ENCODE measurements at places on chromosomes 12 and 14.

DNA sequence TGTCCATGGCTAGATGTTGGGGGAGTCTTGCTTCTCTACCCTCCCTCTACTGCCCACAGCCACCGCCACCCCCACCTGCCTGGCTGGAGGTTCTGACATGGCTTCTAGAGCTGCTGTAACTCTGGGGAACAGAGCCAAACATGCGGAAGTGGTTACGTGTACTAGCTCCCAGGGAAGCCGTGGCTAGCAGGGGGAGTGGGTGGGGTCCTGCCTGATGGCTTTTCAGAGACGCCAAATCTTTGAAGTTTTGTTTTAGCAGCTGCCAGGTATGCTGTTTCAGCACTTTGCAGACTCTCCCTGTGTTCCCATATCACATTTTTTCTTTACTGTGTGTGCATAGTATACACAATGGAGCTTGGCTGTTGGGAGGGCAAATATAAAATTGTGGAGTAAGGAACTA lies 150.3 kb downstream of the TGFB3 start:
- no peak for DNase-seq

- no peak for DNase-seq
Measured at GRCh38 chr12:92740411-92740810, 37.6 kb downstream of the PLEKHG7 start.

DNA sequence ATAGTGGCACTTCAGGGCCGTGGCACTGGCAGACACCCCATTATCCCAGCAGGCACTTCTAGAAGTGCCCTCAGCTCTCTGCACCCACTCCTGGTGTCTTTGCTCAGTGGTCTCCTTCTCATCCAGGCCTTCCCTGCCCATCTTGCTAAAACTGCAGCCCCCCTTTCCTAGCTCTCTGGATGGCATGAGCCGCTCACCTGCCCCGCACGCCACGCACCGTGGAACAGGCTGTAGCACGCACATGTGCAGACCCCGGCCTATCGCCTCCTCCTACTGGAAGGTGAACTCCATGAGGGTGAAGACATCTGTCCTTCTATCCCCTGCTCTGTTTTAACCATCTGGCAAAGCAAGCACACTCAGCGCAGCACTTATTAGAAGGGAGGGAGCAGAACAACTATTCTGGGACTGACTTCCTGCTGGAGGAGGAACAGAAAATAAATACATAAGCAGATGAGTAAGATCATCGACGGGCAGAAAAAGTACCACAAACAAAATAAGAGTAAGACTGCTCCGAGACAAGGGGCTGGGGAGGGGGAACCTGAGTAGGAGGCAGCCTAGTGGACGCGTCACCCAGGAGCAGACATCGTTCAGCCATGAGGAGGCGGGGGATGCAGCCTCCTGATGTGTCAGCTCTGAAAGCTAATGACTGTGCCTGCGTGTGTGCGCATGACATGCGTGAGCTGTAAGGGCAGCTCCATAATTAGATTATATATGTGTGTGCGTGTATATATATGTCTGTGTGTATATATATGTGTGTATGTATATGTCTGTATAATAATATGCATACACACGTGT lies 7.8 kb upstream of the FZD10 start:
- DNase-seq: no peak

GRCh38 chr12:57193706-57194245 lies 22.8 kb upstream of the NXPH4 start:
- no peak for DNase-seq

- no peak for DNase-seq
Measured at GRCh38 chr14:29650554-29651269, 276.9 kb downstream of the PRKD1 start.

DNA sequence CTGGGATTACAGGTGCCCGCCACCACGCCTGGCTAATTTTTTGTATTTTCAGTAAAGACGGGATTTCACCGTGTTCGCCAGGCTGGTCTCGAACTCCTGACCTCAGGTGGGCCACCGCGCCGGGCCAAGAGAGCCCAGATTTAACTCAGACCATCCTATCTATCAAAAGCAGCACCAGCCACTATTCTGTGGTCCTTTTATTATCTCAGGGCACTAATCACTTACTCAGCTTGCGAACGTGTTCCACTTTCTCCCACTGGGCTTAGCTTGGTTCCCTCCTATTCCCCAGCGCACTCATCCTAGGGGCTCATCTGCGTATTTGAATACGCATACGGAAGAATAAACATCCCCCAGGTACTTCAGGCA lies 16.2 kb upstream of the AACS start:
- no peak for DNase-seq

- no peak for DNase-seq
Measured at GRCh38 chr14:73788701-73789551, 62.7 kb upstream of the PTGR2 start.

- no peak for DNase-seq
Measured at GRCh38 chr12:80472236-80472635, 28.2 kb downstream of the PTPRQ start.

DNA sequence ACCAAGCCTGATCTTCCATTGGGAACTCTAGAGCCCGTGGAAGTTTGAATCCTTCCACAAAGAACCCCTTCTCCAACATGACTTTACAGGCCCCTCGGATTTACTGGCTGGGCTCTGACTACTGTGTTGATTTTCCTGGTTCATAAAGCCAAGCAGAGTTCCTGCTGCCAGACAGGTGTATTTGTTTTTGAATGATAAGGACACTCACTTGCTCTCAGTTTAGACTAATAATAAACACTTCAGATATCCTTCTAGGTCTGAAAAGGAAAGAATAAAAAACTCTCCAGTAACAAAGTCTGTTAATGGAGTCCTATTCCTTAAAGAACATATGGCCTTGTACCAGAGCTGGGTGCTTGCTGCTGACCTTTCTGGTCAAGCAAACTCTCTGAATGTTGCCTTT lies 31.0 kb downstream of the SIX1 start:
- DNase-seq: no peak

- DNase-seq: no peak
Measured at GRCh38 chr14:106848330-106849121, 1322.1 kb downstream of the TMEM121 start.

DNA sequence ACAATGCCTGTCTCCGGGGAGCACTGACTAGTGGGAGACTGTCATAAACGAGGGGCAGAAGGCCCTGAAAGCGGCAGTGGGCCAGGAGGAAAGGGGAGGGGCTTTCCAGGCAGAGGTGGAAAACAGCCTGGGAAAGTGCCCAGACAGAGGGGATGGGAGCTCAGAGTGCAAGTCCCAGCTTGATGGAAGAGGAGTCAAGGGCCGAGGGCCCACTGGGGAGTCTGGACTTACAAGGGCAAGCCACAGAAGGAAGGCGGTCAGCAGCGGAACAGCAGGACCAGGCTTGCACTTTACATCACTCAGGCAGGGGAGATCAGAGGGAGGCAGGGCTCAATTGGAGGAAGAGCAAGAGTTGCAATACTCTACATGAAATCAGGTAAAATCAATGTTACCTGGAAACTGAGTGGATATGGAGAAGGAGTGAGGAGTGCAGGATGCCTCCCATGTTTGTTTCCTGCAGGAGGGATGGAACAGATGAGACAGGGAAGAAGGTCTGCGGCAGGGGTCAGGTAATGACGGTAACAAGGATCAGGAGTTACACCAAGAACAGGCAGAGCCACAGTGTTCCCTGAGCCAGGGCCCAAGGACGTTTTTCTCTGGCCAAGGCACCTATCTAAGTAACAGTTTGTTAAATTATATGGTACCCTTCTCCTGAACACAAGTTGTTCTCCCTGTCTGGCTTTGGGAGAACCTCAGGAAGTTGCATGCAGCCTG lies 23.8 kb downstream of the PXN start:
- no peak for DNase-seq

GRCh38 chr12:51751661-51752060 lies 96.9 kb downstream of the FIGNL2 start:
- no peak for DNase-seq

- no peak for DNase-seq
Measured at GRCh38 chr12:89211456-89211855, 140.8 kb downstream of the DUSP6 start.

DNA sequence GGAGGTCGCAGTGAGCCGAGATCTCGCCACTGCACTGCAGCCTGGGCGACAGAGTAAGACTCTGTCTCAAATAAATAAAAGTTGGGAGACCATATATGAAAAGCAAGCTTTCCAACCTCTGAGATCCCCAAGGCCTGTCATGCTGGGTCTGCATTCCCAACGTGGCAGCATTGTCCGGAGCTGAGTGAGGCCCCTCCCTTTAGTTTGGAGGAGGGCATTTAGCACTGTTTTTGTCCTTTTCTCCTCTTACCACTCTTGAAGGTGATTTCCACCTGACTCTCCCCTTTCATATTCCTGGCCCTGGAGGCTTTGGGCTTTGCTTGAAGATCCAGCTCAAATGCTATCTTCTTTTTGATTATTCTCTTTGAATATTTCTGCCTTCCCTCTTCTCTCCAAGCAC lies 3.2 kb downstream of the AACS start:
- no peak for DNase-seq

GRCh38 chr12:15770021-15770420 lies 19.2 kb downstream of the EPS8 start:
- DNase-seq: no peak

GRCh38 chr14:76480426-76480825 lies 104.5 kb downstream of the ESRRB start:
- no peak for DNase-seq

- DNase-seq: no peak
Measured at GRCh38 chr12:40745386-40745785, 53.1 kb downstream of the CNTN1 start.

DNA sequence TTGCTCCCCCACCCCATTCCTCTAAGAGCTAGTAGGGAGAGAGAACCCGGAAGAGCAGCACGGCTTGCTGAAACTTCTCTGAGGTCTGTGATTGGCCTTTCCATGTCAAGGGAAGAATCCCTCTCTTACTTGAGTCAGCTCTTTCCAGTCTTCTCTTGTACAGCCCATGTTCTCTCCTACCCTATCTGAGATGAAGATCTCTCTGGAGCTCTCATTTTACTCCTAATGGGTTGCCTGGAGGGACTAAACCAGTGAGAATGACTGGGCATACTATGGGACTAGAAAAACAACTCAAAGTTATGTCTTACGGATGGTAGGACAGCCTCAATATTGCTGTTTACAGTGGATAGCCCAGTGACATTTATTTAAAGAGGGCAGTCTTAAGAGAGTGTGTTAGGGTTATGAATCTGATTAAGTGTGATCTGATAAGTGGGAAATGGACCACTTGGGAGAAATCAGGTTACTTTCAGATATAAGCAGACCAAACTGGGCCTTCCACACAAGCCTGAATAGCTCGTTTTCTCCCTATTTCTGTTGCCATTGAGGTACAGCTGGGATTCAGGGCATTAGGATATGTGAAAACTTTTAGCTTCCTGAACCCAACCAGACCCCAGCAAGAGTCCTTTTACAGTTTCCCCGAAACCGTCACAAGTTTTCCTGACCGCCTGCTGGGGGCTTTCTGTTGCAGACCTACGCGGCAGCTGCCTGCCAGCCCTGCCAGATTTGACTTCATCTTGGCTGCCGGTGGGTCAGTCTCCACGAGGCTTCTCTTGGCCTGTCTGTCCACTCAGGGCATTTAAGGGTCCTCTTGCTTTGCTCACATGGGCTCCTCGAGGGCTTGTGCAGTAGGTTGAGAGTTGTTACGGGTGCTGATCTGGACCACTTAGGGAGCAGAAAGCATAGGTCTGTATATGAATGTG lies 16.9 kb downstream of the ETV6 start:
- DNase-seq: no peak

- DNase-seq: no peak
Measured at GRCh38 chr14:51053157-51053556, 41.7 kb downstream of the TRIM9 start.

GRCh38 chr12:124581307-124582107 lies 14.1 kb upstream of the NCOR2 start:
- no peak for DNase-seq

GRCh38 chr12:50072198-50072907 lies 12.8 kb upstream of the SMARCD1 start:
- DNase-seq: no peak

DNA sequence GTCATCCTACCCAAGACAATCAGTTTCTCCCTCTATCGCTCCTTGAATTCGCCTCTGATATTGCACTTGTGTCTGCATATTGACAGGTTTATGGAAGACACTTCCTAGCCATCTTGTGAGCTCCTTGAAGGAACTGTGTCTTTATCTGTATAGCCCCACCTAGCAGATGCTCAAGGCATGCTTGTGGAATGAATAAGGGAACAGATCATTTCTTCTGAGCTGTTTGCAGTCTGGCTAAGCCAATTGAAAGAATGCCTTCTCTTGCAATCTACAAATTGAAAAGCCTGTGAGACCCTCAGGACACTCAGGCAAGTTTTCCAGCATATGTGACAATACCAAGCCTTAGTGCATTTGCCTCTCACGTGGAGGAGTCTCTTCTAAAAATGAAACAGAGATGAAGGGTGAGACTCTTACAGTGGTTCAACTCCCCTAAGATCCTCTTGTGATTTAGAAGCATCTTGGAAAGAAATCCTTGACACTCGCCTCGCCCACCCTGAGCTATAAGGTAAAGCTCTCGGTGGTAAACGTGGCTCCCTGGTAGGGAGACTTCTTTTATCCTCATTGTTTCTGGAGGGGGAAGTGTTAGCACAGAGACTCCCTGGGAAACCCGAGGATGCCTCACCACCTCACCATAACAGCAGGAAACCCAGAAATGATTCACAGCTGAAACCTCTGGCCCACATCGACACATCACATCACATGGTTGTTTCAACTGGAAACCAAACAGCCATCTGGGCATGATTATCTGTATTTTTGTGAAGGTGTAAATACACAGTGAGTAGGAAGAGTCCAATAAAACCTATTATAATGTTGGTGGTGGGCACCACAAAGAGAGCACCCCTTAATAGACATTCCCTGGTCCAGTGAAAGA lies 112.3 kb upstream of the BCL2L14 start:
- no peak for DNase-seq

DNA sequence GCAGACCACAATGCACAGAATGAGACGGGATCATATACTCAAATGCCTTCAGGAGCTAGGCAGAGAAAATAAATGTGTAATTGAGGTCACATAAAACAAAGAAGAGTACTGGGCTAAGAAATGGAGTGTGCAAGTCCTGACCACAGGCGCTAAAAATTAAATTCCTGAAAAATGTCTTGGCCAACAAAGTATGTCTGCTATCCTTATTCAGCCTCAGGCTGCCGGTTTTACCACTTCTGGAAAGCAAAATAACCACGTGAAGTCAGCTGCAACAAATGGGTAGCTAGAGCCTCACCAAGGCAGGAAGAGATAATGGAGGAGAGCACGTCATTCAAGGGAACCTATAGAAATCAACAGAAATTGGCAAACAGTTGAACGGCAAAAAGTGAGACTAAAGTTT lies 3.1 kb downstream of the PYGL start:
- DNase-seq: no peak

DNA sequence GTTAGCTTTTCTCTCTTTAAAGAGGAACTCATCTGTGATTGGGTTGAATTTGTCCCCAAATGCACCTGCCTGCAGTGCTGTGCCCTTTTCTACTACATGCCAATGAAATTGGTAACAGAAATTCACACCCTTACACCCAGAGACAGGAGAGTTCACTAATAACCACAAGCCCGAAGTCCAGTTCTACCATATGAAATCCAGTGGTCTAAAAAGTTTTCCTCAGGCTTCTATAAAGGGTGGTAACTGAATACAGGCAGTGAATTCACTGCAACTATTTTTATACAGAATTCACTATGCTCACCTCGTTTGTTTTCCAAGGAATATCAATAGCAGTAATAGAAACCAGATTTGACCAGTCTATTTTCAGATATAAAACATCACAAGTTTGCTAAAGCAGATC lies 31.5 kb upstream of the SOS2 start:
- DNase-seq: no peak

GRCh38 chr12:108641446-108642268 lies 8.0 kb upstream of the SELPLG start:
- DNase-seq: no peak

- no peak for DNase-seq
Measured at GRCh38 chr14:77822741-77823140, 22.8 kb downstream of the ADCK1 start.

- DNase-seq: no peak
Measured at GRCh38 chr14:39169541-39169900, 612 bp downstream of the TRAPPC6B start.
